H1 (cell line): ENCODE measurements at places on chromosomes 1 and 21. TPM values are rescaled to one million over a fixed set of nuclear protein-coding genes. Genes with fewer than 3 reads are reported as not detected.

GRCh38 chr21:20856926-20857325, 141.3 kb upstream of the NCAM2 start:
- no peak for DNase-seq
- no peaks in the 10 kb centered on the region for H3K4me1 ChIP-seq
- H3K36me3 ChIP-seq = no peaks in the 10 kb centered on the region; the same call in 1 of the 2 replicates
- no peak overlapping the region for H3K4me3 ChIP-seq

TAS1R3 gene
- 0.11 and 0.19 TPM in 2 replicates for total RNA-seq

HES4 gene
- 1.2 and 2.8 TPM in 2 replicates for total RNA-seq

- H3K27me3 ChIP-seq = no peaks in the 10 kb centered on the region
- H3K36me3 ChIP-seq = no peaks in the 10 kb centered on the region
- no peak overlapping the region for H3K27ac ChIP-seq
- H3K4me3 ChIP-seq = no peak overlapping the region
- H3K4me1 ChIP-seq = no peaks in the 10 kb centered on the region
These were observed 299.2 kb downstream of the SRGAP2C start for GRCh38 chr1:121483961-121484424.

REN gene
- not detected in 2 replicates for total RNA-seq

DNA sequence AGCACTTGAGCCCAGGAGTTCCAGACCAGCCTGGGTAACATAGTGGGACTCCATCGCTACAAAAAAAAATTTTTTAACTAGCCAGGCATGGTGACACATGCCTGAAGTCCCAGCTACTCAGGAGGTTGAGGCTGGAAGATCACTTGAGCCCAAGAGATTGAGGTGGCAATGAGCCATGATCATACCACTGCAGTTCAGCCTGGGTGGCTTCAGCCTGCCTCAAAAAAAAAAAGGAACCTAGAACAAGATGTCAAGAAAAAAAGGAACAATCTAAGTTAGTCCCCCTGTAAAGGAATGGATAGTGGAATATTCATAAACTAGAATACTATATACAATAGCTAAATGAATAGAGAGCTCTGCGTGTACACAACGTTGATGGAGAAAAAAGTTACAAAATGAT, 14.4 kb downstream of the NSL1 start:
- H3K27ac ChIP-seq = no peak overlapping the region
- H3K36me3 ChIP-seq = peaks cover 28% of the 10 kb centered on the region
- H3K4me1 ChIP-seq = no peaks in the 10 kb centered on the region

- H3K27ac ChIP-seq = no peak overlapping the region
- peaks cover 12% of the 10 kb centered on the region for H3K4me1 ChIP-seq
- H3K27me3 ChIP-seq = no peaks in the 10 kb centered on the region
- no peak for DNase-seq
These were observed 20.5 kb upstream of the TENT5B start for GRCh38 chr1:27033043-27033746.

DNA sequence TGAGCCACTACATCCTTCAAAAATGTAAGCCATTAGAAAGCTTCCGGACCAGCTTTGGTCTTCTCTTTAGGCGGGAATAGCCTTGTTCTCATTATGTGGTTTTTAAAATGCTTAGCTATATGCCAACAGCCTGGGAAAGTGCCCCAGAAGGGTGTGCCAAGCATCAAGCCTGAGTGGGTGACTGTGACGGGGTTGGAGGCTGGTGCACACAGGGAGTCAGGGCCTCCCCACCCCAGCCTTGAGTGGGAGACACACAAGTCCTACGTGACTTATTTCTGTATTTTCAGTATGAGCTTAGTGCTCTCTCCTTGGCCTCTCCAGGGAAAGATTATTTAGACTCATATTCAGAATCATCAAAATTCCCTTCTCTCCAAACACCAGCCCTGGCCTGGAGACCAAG, 9.8 kb downstream of the UBASH3A start:
- no peak for DNase-seq
- H3K27me3 ChIP-seq = no peaks in the 10 kb centered on the region
- H3K36me3 ChIP-seq = no peaks in the 10 kb centered on the region
- H3K4me1 ChIP-seq = peaks cover 3% of the 10 kb centered on the region; the same call in 1 of the 2 replicates
- no peak overlapping the region for H3K27ac ChIP-seq

GRCh38 chr21:35051287-35051818, 2.3 kb upstream of the RUNX1 start:
- H3K4me3 ChIP-seq = no peak overlapping the region
- H3K27me3 ChIP-seq = no peaks in the 10 kb centered on the region
- peak; percentile 79 for DNase-seq
- no peaks in the 10 kb centered on the region for H3K36me3 ChIP-seq

- H3K36me3 ChIP-seq = no peaks in the 10 kb centered on the region
- no peaks in the 10 kb centered on the region for H3K4me1 ChIP-seq
- no peaks in the 10 kb centered on the region for H3K27me3 ChIP-seq
- no peak overlapping the region for H3K4me3 ChIP-seq
These were observed 65.6 kb upstream of the PLA2G4A start for GRCh38 chr1:186763107-186763506.

GRCh38 chr1:107897438-107898345, 67.3 kb downstream of the VAV3 start:
- H3K4me3 ChIP-seq = no peak overlapping the region
- H3K27me3 ChIP-seq = no peaks in the 10 kb centered on the region
- no peak overlapping the region for H3K27ac ChIP-seq
- DNase-seq = no peak

GFI1 gene
- 0.17 and 0.19 TPM in 2 replicates for total RNA-seq

GRCh38 chr1:86990826-86991225, 76.4 kb downstream of the HS2ST1 start:
- DNase-seq = no peak
- H3K4me1 ChIP-seq = peaks cover 8% of the 10 kb centered on the region; the same call in 1 of the 2 replicates
- H3K4me3 ChIP-seq = no peak overlapping the region
- H3K27ac ChIP-seq = no peak overlapping the region
- no peaks in the 10 kb centered on the region for H3K36me3 ChIP-seq

GRCh38 chr1:95620076-95620475, 386.1 kb downstream of the RWDD3 start:
- H3K27ac ChIP-seq = no peak overlapping the region
- no peak for DNase-seq
- no peaks in the 10 kb centered on the region for H3K4me1 ChIP-seq

GPR61 gene
- total RNA-seq = 0.15 and 0.41 TPM in 2 replicates

DNA sequence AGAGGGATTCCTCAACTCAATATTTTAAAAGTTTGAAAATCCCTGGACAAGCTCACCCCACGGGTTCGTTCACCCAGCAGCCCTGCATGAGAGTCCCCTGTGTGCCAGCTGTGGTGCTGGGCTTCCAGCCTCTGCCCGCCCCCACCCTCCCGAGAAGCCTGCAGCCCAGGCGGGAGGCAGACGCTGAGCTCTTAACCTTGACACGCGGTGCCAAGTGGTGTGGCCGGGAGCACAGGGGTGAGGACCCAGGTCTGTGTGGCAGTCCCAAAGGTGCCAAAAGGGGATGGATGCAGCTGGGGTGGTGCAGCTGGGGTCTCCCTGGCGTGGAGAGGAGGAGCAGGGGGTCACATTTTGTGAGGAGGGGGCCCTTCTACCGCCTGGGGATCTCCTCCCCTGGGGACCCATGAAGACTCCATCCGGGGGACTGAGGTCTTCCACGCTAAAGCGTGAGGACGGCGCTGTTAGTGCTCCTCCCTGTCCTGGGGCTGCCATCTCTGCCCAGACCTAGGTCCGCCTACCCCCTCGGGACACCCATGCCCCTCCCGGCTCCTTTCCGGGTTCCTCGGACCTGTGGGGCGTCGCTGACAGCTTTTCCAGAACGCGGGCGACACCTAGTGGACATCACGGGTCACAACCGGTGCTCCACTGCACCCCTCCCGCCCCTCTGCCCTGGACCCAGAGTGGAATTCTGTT, 12.9 kb downstream of the PLA2G2F start:
- peak overlapping the region; percentile 38; the same call in 1 of the 2 replicates for H3K4me3 ChIP-seq
- peak; percentile 95 for DNase-seq
- H3K4me1 ChIP-seq = peaks cover 3% of the 10 kb centered on the region
- no peaks in the 10 kb centered on the region for H3K27me3 ChIP-seq

LCE3D gene
- total RNA-seq = not detected in 2 replicates

MEF2D gene
- total RNA-seq = 17.3 and 19.5 TPM in 2 replicates

DNA sequence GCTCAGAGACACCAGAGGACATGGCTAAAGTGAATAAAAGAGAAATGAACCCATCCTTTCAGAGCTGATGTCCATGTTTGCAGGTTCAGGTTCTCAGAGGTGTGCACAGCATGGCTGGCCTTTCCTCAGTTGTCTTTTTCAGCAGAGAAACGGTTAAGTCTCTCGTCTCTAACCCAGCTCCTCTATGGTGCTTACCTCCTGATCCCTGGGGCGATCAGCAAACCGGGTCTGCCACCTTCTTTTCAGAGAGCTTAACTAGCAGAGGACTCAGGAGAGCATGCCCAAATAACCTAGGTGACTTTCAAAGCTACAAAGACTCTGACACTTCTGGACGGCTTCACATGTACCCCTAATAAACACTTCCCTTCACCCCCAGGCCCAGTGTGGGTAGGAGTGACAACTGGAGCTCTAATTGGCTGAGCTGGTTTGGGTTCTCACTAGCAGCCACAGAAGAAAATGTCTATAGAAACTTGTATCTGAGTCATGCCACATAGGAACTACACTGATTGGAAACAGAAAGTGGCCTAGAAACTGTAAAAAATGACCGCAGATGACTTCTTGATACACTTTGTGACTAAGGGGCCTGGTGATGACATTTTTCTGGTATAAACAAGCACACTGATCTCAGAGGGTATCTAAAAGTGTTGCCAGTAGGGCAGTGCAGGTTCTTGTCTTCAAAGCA, at the start of gene AIM2:
Gene AIM2 (minus strand): TSS at position 329 of the 682 bp plus-strand sequence. CDS start 3,267 bp downstream, outside the sequence.
- no peak within 1 kb of the TSS for H3K27ac ChIP-seq
- H3K27me3 ChIP-seq = no peaks in the 10 kb centered on the region
- DNase-seq = no peak
- no peaks in the 10 kb centered on the region for H3K36me3 ChIP-seq
- H3K4me1 ChIP-seq = no peaks in the 10 kb centered on the region

- H3K4me1 ChIP-seq = no peaks in the 10 kb centered on the region
- H3K27ac ChIP-seq = no peak overlapping the region
- no peaks in the 10 kb centered on the region for H3K27me3 ChIP-seq
- no peaks in the 10 kb centered on the region for H3K36me3 ChIP-seq
These were observed 95.7 kb upstream of the NCAM2 start for GRCh38 chr21:20902511-20902910.

MCOLN2 gene
- total RNA-seq = 6.1 and 6.3 TPM in 2 replicates

DNA sequence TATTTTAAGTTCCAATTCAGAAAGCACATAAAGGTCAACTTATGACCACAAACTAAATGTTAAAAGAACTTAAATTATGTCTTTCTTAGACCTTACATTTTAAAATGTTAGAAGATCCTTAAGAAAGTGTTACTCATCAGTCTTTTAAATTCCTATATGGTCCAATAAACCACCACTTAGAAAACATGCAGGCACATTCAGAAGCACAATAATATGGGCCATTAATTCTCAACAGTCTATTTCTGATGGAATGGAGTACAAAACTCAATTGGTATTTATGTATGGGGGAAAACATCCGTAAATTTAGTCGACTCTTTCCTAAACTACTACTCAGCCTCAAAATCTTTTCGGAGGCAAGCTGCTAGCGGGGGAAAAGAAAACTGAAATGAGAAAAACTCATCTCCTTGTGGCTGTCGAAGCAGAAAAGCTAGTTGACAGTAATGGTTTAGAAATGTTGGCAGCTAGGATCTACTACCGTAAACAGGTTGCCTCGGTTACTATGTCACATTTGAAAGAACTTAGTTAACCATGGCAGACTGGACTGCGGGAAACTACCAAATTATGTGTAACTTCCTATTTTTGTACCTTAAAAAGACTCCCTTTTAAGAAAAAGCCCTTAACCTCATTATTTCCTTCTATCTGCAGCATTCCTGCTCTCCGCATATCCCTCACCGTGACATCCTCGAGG, 1.0 kb downstream of the TRMT1L start:
- no peaks in the 10 kb centered on the region for H3K27me3 ChIP-seq
- peak overlapping the region; percentile 92; the same call in 1 of the 2 replicates for H3K27ac ChIP-seq
- peak overlapping the region; percentile 87 for H3K4me3 ChIP-seq
- no peaks in the 10 kb centered on the region; the same call in 1 of the 2 replicates for H3K4me1 ChIP-seq
- H3K36me3 ChIP-seq = no peaks in the 10 kb centered on the region

POGZ gene
- 105 and 109 TPM in 2 replicates for total RNA-seq

GRCh38 chr1:67840449-67840848, 7.2 kb upstream of the GNG12 start:
- no peak overlapping the region for H3K27ac ChIP-seq
- H3K4me3 ChIP-seq = peak overlapping the region; percentile 18; the same call in 1 of the 2 replicates
- H3K36me3 ChIP-seq = no peaks in the 10 kb centered on the region
- H3K4me1 ChIP-seq = peaks cover 8% of the 10 kb centered on the region

DNA sequence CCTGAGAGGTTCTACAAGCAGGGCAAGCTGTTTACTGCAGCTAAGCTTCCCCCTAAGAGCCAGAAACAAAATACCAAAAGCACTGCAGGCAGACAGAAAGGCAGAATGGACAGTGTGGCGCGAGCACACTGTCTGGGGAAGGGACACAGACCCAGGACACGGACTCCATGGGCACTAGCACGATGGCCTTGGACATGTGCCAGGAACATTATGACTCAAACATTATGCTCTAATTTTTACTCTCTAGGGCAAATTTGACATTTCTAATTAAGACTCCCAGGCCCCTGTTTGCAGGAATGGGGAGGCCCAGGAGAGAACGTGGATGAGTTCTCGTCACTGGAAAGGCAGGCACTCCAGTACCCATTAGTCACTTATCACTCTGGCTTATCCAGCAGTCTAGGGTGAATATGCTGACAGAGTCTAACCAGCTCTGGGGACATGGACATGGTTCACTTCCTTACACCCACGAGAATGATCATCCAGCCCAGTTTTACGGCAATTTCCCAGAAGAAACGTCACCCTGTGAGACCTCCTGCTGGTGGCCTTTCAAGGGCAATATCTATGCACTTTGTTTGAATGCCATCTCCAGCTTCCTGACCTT, 45.1 kb downstream of the CAPN8 start:
- no peak overlapping the region for H3K4me3 ChIP-seq
- H3K27me3 ChIP-seq = no peaks in the 10 kb centered on the region; the same call in 1 of the 2 replicates
- DNase-seq = no peak
- no peak overlapping the region for H3K27ac ChIP-seq

HUNK gene
- total RNA-seq = 10.2 and 16.7 TPM in 2 replicates

- no peaks in the 10 kb centered on the region for H3K27me3 ChIP-seq
- no peaks in the 10 kb centered on the region for H3K4me1 ChIP-seq
- H3K27ac ChIP-seq = no peak overlapping the region
- H3K36me3 ChIP-seq = no peaks in the 10 kb centered on the region
- DNase-seq = no peak
- H3K4me3 ChIP-seq = no peak overlapping the region
These were observed 165.5 kb upstream of the DUSP10 start for GRCh38 chr1:221907166-221907932.

- no peaks in the 10 kb centered on the region for H3K4me1 ChIP-seq
- H3K27me3 ChIP-seq = 0 out of 2 replicates have a peak, but pooled peaks cover 3% of the 10 kb centered on the region
- no peak overlapping the region for H3K27ac ChIP-seq
- H3K4me3 ChIP-seq = no peak overlapping the region
- DNase-seq = no peak
These were observed 64.1 kb upstream of the ETV3 start for GRCh38 chr1:157202331-157202730.

GRCh38 chr21:38913120-38913892, 107.6 kb downstream of the ETS2 start:
- no peaks in the 10 kb centered on the region for H3K36me3 ChIP-seq
- H3K4me3 ChIP-seq = peak overlapping the region; percentile 46
- no peak for DNase-seq
- H3K27me3 ChIP-seq = no peaks in the 10 kb centered on the region
- H3K4me1 ChIP-seq = peaks cover 6% of the 10 kb centered on the region
